ENCODE measurements at places on chromosomes 16 and 17.

GRCh38 chr16:89712274-89712781 lies 8.4 kb downstream of the VPS9D1 start:
- DNase-seq, result no peak

GRCh38 chr17:48052956-48053757 lies 5.0 kb downstream of the NFE2L1 start:
- DNase-seq, result no peak

DNA sequence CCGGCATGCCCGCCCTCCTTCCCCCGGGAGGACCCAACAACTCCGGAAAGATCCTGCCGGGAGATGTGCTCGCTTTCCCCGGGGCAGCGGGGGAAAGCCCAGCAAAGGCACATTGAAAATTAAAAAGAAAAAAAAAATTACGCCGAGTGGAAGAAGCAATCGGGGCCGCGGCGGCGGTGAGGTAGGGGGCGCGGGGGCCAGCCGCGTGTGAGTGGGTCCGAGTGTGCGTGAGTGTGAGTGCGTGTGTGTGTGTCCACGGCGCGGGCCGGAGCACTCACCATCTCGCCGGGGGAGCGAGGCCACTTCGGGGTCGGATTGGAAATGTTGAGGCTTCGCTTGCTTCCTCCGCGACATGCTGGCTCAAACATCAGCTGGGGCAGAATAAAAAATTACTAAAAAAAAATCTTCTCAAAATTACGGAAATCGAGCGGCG lies at the start of gene SALL1:
SALL1 (minus strand) TSS at position 383 of the 433 bp plus-strand sequence; CDS start at position 354, 29 bp downstream.
- DNase-seq, result no peak

DNA sequence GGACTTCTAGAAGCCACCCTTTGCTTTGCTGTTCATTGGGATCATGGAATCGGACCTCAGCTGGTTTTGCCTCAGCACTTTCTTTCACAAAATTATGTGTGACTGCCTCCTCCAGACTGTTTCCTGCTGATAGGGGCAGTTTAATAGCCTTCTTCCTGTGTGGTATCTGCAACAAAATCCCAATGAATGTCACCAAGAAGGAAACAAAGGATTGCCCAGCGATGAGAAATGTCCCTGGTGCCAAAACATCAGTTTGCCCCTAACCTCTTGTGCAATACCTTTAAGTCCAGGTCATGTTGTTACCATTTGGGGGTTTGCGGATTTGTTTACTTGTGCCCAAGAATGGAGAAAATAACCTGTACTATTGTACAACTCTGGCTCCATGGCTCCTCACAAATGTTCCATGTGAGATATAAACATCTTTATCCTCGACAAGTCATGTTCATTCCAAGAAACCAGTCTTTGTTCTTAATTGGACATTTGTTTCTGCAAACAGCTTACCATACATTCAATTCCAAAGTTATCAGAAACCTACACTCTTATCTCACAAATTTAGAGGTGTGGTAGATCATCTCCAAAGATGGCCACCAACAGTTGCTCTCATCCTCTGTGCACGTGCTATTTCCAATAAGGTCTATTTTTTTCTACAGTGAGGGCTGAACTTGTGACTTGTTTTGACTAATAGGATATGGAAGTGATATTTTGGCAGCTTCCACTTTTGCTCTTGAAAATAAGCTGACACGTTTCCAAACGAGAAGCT lies 14.8 kb downstream of the TAC4 start:
- no peak for DNase-seq

GRCh38 chr16:51813609-51814008 lies 662.5 kb upstream of the SALL1 start:
- no peak for DNase-seq

- DNase-seq, result no peak
Measured at GRCh38 chr16:12319428-12320035, 343.0 kb downstream of the SNX29 start.

DNA sequence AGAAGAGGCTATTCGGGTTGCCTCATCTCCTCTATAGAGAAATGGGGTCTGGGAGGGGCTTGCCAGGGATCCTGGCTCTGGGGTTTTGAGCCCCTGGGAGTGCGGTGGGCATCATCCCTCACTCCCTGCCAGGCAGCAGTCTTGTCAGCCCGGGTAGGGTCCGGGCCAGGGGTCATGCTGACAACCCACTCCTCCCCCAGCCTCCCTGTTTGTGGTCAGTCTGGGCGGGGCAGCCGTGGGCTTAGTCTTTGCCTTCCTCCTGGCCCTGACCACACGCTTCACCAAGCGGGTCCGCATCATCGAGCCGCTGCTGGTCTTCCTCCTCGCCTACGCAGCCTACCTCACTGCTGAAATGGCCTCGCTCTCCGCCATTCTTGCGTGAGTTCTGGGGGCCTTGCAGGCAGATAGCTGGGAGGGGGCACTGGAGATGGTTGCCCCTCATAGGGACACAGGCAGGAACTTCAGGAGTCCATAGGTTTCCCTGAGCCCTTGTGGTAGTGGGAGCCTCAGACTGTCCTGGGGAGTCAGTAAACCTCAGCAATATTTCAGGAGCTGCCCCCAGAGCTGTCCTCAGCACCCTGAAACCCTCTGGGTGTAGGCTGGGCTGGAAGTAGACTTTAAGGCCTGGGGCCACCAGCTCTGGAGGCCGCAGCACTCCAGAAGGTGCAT lies 6.9 kb downstream of the SLC9A5 start:
- DNase-seq, result no peak

DNA sequence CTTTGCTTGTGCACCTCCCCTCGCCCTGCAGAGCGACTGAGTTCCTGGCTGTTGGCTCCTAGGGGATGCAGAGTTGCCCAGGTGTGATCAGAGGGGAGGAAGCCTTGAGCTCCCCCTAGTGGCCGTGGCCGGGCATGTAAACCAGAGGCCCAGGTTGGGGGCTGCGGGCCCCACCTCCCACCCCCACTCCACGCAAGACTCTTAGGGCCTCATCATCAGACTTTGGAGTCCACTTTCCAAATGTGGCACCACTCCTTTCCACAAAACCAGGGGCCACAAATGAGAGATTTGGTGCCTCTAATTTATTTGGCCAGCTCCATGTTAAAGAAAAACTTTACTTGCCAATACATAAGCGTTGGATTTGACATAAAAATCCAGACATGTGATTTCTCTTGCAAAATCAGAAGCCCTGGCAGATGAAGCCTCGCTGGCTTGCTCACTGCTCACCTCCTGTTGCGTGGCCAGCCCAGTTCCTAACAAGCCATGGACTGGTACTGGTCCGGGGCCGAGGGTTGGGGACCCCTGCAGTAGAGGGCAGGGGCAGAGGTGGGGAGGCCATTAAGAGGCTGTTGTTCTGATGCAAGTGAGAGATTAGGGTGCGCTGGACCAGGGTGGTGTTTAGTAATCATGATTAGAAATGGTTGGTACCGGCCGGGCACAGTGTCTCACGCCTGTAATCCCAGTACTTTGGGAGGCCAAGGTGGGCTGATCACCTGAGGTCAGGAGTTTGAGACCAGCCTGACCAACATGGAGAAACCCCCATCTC lies 28.7 kb upstream of the GAS7 start:
- DNase-seq, result peak; percentile 62

DNA sequence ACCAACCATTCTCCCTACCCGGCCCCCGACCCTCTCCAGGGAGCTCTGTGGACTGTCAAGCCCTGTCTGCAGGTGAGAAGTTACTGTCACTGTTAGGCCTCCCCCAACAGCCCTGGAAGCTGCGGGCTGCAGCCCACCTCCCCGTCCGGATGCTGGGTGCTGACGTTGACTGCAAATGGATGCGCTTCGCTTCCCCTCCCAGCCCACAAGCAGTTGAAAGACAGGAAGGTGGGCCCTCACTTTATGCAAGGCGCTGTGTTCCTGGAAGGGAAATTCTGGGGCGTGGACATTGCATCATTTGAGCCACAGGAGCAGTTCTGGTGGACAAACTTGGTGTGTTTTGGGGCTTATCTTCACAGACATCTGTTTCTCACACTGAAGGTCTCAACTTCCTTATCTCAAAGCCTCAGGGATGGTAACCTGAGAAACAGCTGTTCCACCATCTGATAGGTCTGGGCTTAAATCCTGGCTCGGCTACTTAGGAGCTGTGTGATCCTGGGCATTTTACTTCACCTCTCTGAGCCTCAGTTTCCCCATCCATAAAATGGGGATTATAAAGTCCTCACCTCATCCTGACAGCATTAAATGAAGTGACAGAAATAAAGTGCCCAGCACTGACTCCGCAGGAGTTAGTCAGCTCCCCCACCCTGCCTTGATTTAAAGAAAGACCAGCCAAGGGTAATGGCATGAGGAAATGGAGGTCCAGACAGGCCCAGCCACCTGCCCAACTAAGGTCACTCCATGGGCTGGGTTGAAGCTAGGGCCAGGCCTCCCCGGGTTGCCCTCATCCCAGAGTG lies 4.6 kb upstream of the DRC7 start:
- DNase-seq, result no peak

DNA sequence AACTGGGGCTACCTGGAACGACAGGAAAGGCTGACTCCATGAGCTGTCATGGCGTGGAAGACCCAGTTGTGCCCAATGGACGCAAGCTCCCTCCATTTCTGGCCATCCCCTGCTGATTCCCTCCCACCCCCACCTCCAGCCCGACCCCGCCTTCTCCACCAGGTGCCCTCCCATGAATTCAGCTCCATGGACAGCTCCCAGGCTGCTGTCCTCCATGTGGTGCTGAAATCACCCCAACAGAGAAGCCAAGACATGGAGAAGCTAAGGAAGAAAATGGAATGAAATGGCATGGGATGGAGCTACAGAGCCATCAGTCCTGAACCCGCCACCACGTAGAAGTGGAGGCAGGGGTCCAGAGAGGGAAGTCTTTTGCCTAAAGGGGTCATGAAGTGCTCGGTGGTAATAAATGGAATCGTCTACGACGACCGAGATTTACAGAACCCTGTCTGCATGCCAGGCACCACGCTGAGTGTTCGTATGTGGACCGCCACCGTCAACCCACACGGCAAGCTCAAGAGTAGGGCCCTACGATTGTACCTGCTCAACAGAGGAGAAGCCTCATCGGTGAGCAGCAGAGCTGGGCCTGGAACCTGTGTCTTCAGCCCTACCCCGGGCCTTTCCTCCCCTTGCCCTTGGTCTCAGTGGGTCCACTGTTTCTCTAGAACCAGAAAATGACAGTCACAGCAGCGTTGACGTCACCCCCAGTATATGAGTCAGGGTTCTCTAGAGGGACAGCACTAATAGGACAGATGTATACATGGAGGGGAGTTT lies 9.3 kb upstream of the ZC3H18 start:
- DNase-seq, result no peak

GRCh38 chr16:68642436-68643101 lies 2.5 kb upstream of the CDH3 start:
- no peak for DNase-seq

DNA sequence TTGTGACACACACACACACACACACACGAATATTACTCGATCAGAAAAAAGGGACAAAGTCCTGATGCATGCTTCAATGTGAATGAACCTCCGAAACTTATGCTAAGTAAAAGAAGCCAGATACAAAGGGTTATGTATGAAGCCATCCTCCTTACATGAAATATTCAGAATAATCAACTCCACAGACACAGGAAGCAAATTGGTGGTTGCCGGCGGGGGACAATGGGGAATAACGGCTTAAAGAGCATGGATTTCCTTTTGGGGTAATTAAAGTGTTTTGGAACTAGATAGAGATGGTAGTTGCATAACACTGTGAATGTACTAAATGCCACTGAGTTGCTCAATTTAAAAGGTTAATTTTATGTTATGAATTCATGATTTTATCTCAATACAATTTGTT lies 8.1 kb upstream of the CACNG5 start:
- no peak for DNase-seq

GRCh38 chr17:1515640-1516387 lies 598 bp downstream of the INPP5K start:
- DNase-seq, result no peak

DNA sequence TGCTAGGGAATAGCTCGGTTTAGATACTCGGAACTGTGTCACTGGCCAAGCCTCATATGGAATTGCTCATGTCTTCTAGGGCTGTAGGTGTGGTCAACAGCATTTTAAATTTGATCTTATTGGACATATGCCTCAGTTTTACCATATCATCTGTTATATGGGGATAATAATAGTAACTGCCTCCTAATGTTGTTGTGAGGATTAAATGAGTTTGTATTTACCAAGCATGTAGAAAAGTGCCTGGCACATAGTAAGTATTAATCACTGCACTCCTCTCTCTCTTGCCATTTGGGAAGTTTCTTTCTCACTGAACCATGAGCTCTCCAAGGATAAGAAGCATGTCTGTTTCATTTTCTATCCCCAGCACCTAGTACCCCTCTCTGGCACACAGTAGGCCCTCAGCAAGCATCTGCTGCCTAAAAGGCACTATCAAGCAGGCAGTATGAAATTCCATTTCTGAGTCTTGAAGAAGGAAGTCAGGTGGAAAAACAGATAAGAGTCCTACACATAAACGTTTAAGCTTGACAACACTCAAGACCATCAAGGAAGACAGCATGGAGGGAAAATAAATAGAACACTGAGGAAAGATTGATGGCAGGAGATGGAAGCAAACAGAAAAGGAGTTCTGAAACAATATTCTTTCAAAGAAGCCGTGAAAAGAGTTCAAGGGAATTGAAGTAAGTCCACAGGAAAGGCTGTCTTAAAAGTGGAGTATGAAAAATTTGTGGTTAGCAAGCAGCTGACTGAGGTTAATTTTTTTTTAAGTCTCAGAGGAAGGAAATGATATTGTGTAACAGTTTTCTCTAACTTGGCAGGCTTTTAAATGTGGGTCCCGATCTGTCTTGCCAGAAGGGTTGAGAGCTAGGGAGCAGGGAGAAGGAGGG lies 2.2 kb upstream of the ATP6V0A1 start:
- no peak for DNase-seq

GRCh38 chr17:72422204-72422504 lies 301.3 kb downstream of the SOX9 start:
- no peak for DNase-seq

DNA sequence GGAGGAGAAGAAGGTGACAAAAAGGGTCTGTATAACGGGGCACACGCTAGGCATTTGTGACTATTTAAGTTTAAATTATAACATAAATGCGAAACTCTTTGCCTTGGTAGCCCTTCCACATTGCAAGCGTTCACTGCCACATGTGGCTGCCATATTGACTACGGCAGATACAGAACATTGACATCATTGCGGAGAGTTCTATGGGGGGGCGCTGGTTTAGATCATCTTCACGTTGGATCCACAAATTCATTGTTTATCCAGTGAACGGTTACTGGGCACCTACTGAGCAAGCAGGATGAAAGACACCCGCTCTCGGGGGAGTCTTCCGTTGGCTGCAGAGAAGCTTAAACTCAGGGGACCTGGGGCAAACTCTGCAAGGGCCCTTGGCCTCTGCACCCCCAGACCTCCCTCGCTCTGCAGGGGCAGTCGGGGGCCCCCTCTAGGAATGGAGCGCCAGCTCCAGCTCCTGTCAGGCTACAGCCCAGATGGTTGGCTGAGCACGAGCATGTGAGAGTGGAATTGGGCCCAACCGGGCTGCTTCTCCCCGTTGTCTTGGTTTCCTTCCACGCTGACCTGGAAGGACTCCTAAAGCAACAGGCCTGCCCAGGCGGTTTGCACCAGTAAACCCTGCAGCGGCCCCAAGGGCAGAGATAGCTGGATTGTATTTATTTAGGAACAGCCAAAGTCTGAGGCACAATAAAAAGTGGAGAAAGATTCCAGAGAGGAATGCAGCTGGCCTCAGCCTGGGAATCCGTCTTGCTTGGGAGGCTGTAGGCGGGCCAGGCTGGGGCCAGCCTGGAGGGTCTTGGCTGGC lies 172.2 kb downstream of the SEC14L1 start:
- no peak for DNase-seq
